ENCODE measurements at places on chromosomes 7 and 10.

- peak; percentile 25 for DNase-seq
Measured at GRCh38 chr7:158975526-158976467, 119.4 kb downstream of the DYNC2I1 start.

DNA sequence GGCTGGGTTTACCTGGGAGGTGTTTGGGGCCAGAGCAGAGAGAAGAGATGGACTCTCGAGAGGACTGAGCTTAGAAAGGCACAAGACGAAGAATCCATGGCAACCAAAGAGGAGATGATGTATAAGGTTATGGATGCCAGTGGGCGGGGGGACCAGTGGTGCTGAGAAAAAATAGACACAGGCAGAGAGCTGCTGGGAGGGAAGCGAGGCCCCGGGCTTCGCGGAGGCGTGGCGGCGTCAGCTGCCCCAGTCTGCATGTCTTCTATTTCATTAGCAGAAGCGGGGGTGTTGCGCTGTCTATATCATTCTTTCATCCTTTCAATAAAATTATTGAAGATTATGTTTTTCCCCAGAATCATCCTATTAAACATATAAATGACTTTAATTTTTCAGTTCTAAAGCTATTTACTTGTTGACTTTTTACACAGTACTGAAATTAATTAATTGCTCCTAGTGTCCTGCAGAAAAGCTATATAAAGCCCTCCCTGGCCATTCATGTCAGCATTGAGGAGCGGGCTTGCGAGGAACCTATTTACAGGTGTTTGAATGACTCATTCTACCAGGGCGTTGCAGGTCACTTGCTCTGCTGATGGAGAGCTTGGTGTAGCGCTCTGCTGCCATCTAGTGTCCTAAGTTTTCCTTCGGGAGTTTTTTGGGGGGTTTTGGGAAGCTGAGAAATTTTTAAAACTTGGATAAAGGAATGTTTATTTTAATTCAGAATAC lies 42.9 kb upstream of the BHLHA15 start:
- DNase-seq = peak; percentile 37

DNA sequence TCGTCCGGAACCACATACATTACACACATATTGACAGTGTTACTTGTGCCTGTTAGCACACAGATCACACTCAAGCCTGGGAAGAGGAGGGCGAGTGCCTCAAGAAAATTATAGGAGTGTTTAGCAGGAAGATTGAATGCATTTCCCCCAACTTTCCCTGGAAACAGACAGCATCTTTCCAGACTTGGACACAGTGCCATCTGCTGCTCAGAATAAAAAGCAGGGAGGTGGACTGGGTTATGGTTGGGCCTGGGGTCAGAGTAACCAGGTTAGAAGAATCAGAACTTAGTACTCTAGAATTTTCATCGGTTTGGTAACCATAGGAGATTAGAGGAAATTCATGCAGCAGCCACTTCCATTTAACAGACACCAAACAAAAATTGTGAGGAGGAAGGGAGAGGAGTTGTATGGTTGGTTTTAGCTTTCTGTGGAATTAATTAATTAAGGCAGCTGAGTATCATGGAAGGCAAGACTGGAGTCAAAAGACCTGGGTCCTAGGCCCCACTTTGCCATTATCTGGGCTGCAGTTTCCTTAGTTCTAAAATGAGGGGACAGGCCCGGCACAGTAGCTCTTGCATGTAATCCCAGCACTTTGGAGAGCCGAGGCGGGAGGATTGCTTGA lies 43.4 kb upstream of the OPTN start:
- DNase-seq = no peak

GRCh38 chr7:9071160-9071762 lies 637.9 kb downstream of the NXPH1 start:
- no peak for DNase-seq

DNA sequence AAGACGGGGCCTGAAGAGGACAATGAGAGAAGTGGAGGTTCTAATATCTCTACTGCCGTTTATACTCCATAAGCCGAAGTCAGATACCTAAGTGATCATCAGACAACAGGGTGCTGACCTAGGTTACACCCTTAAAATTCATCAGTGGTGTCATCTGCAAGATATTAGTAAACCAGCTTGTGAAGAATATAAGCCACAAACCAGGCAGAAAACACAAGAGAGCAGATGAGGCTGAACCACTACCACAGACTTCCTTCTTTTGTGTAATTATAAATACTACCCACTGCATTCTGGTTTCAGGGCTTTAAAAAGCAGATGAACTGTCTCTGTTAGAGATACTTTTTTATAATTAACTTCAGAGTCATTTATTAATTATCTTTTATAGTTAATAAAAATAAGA lies 69.0 kb upstream of the LRRC17 start:
- no peak for DNase-seq

DNA sequence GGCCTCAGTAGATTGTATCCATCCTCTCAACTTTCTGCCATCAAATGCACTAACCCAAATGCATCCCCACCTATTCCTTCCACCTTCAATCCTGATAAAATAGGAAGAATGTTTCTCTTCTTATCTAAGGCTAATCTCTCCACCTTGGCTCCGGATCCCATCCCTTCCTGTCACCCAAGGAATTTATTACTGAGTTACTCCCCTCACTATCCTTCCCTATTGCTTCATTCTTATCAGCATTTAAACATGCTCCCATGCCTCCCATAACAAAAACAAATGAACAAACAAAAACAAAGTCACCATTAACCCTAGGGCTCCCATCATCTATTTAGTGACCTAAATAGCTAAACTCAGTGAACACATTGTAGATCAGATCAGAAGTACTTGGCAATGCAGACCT lies 25.3 kb downstream of the AASS start:
- DNase-seq = no peak

DNA sequence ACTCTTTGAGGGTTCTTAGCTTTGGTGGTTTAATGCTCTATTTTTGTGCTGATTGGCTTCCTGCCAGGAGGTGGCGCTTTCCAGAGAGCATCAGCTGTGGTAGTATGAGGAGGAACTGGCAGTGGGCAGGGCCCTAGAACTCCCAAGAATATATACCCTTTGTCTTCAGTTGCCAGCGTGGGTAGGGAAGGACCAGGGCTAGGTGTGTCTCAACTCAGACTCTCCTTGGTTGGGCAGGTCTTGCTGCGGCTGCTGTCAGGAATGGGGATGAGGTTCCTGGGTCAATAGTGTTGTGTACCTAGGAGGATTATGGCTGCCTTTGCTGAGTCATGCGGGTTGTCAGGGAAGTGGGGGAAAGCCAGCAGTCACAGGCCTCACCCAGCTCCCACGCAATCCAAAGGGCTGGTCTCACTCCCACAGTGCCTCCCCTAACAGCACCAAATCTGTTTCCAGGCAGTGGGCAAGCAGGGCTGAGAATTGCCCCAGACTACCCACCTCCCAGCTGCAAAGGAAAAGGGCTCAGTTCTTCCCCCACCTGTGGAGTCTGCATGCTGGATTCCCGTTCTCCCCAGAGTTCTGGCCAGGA lies 191.5 kb downstream of the PHTF2 start:
- DNase-seq = no peak

DNA sequence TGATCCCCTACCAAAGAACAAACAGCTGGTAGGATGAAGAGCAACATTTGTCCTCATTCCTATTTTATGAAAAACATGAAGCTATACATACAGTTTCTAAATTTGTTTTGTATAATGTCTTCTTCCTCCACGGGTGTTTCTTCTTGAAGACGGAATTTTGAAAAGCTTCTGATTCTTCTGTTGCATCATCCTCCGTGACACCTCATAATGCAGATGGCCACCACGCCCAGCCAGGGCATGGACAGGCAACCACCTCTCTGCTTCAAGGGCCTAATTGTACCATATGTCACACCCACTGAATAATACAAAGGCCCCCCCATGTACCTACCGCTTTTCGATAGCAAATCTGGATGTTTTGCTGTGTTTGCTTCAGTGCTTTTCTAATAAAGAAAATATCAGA lies at the start of gene SUN3:
TSS of gene SUN3 (minus strand) at position 170 of the 400 bp plus-strand sequence. CDS start at position 1, 169 bp downstream.
- no peak for DNase-seq

DNA sequence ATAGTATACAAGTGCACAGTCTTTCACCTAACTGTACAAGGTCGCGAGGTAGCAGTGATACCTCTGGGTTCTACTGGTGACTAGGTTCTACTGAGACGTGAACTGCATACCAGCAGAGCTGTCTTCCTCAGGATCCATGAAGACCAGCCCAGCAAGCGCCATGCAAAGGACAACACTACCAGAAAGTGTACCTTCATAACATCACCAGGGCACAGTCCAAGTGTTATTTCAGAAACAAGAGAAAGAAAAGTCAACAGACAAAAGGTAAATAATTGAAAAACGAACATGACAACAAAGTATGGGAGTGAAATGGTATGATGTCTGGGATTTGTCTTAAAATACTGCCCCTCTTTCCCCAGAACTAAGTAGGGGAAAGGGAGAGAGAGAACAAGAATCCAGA lies 141.1 kb upstream of the ASAH2 start:
- no peak for DNase-seq

GRCh38 chr7:39681887-39682441 lies 58.6 kb downstream of the RALA start:
- no peak for DNase-seq

- DNase-seq = no peak
Measured at GRCh38 chr7:47488201-47488968, 93.5 kb downstream of the TNS3 start.

- DNase-seq = no peak
Measured at GRCh38 chr10:77226452-77226851, 411.2 kb downstream of the KCNMA1 start.

DNA sequence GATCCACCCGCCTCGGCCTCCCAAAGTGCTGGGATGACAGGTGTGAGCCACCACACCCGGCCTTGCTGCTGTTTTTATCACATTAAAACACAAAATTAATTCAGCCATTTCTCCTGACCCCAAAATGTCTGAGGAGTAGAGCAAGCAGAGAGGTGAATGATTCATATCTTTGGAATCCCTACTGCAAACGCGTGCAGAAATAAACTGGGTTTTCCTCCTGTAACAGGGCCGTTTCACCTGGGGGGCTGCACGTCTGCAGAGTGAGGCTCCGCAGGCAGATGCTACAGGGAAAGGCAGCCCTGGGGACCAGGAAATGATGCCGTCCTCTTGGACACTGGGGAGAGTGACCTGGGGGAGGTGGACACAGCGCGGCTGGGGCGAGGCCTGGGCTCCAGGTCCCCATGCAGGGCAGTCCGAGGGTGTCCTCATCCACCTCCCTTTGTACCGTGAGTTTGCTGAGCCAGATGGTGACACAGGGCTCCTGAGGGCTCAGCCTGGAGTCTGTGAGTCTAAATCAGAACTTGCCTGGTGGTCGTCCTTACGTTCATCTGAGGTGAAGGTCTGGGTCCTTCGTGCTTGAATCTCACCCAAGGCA lies 41.9 kb downstream of the PDGFA start:
- DNase-seq = no peak

DNA sequence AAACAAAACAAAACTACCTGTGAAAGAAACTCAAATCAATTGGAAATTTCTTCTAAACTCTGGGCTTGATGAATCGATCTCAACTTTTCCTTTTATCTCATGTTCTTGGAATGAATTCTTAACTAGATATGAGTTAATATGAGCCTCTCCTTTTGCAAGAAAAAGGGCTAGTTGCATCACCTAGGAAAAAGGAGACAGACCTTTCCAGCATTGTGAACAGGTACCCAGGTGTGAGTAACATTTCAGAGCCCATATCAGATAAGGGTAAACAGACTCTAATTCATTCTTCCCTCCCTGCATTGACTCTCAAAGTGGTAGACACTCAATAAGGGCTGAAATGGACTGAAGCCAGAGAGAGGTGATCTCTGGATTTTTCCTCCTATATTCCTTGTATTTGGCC lies 103.8 kb upstream of the AGR3 start:
- DNase-seq = no peak

- DNase-seq = no peak
Measured at GRCh38 chr10:59585046-59585700, 124.5 kb downstream of the SLC16A9 start.

GRCh38 chr10:65149878-65150277 lies 1628.7 kb downstream of the REEP3 start:
- no peak for DNase-seq

GRCh38 chr7:106358103-106358663 lies 73.4 kb upstream of the NAMPT start:
- no peak for DNase-seq

DNA sequence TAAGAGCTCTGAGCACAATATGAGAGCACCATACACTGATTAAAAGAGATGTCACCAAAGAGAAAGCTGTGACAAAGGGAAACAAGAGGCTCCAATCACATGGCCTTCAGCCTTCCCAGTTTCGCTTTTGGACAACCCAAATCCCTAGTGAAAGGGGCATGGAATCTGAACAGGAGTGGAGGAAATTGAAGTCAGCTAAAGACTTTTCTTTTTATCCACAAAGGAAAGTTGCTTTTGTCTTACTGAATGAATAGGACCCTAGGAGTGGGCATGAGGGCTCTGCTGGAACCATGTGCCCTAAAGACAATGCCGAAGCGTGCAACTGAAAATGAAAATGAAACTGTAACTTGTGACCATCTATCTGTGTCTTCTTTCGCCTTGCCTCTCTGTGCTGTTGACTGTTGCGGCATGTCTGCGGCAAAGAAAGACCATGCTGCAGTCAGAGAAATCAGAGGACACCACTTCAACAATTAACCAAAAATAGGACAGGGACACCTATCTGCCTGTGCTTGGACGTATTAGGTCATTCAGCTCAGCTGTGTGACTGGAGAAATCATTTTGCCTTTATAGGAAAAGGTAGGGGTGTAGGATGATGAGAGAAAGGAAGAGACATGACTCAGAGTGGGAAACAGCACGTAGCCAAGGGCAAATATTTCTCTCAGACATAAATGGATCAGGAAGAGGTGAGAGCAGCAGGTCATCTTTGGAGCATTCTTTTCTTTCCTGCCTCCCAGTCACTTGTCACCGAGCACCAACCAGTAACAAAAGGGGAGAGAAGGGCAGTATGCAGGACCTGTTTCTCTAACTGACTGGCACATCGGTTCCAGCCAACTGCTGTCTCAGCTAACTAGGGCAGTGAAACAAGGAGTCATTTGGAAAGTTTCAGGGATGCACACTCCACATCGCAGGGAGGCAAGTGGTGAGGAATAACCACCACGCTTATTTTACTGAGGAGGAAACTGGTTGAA lies 12.3 kb downstream of the CAV2 start:
- DNase-seq = no peak

DNA sequence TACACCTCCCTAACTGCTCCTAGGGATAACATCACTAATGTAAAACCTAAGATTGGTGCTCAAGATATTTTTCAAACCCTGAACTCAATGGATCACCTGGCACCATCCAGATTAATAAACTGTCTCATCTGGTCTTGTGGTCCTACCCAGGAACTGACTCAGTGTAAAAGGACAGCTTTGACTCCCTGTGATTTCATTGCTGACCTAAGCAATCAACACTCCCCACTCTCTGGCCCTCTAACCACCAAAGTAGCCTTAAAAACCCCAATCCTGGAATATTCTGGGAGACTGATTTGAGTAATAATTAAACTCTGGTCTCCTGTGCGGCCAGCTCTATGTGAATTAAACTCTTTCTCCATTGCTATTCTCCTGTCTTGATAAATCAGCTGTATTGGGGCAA lies 6.2 kb upstream of the USP54 start:
- DNase-seq = no peak

DNA sequence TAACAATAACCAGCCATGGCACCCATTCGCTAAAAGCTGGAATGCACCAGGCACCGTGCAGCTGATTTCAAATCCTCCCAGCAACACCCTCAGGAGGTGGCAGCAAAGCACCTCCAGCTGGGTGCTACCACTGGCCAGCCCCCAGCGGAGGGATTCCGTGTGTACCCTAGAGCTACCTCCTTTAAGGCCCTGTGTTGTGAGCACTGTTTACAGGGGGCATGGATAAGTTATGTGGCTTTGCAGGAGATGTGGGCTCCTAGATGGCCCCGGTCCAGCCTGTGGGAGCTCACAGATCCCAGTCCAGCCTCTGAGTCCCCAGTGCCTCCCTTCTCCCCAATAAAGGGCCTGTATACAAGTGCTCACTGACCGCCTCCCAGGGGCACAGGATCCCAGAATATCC lies 27.1 kb downstream of the TNRC18 start:
- no peak for DNase-seq
